ENCODE measurements at places on chromosomes 3 and 15.

GRCh38 chr3:50549226-50549625, 18.3 kb downstream of the C3orf18 start:
- no peak for DNase-seq

DNA sequence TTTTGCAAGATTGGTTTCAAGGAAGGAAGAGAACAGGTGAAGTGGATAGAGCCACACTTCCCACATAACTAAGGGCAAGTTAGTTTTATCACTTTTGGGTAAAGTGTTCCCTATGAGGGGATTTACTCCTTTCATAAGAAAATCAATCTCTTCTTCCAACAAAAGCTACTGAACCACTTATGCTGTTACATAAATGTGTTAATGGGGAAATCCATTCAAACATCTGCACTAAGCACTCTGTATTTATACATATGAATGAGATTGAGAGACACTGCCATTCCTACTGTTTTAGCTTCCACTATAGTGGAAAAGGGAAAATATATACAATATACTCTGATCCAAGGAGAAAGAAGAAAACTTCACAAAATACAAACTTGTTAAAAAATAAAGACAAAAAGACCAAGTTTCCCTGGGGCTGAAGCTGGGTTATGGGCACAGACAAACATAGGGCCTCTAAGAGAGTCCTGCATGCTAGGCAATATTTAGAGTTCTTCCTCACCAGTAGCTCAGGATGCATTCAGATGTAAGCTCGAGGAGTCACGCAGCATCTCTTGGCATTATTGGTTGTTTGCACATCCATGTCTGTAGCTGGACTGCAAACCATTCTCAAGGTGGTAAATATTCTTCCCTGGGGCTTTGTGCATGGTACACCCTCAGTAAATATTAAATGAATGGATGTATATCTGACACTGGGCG, 454.2 kb downstream of the FGF12 start:
- no peak for DNase-seq

- no peak for DNase-seq
Measured at GRCh38 chr15:70033529-70034140, 64.1 kb downstream of the TLE3 start.

- no peak for DNase-seq
Measured at GRCh38 chr3:57598765-57599360, 1.7 kb upstream of the ARF4 start.

DNA sequence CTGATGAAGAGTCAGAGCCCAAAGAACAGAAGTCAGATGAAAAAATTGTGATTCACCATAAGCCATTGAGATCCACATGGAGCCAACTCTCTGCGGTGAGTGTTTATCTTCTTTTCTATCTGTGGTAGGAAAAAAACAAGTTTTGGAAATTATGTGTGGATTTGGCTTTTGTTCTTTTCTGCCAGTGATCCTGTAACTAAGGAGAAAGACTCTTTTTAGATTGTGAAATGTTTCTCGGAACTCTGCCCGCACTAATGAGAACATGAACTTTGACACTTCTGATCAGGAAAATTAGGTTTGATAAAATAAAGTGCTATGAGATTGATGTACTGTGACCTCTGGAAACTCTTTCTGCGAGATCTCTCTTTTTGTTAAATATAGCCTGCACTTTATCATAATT, 8.4 kb downstream of the ARHGEF26 start:
- DNase-seq: no peak

Measured in body of pancreas (tissue), 4 donors.